ENCODE measurements at places on chromosomes 3 and 15.

- no peak for DNase-seq
Measured at GRCh38 chr15:89072277-89072869, 15.9 kb upstream of the ABHD2 start.

- no peak for DNase-seq
Measured at GRCh38 chr3:8581373-8581772, 63.2 kb downstream of the SSUH2 start.

- DNase-seq, result no peak
Measured at GRCh38 chr3:8455526-8456411, 45.9 kb upstream of the LMCD1 start.

DNA sequence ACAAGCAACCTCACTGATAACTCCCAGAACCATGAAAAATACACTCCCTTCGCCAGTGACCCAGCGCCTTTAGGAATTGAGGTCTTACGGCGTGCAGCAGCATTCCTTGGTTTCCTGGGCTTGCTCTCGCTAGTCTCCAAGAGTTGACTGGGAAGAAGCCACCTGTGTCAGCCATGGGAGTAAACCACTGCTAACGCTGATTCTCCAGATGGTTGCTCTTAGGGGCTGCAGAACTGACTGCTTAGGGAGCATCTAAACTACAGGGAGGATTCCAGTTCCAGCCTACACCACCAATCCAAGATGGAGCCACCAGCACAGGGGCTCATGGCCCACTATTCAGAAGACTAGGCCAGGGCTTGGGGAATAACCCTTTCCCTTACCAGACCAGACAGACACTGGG lies 2.4 kb downstream of the RBPMS2 start:
- no peak for DNase-seq

- DNase-seq, result no peak
Measured at GRCh38 chr3:89139870-89140269, 32.4 kb downstream of the EPHA3 start.

GRCh38 chr3:190709351-190709773 lies 153.1 kb downstream of the GMNC start:
- DNase-seq, result no peak

- DNase-seq, result no peak
Measured at GRCh38 chr3:155281912-155282311, 11.6 kb downstream of the STRIT1 start.

DNA sequence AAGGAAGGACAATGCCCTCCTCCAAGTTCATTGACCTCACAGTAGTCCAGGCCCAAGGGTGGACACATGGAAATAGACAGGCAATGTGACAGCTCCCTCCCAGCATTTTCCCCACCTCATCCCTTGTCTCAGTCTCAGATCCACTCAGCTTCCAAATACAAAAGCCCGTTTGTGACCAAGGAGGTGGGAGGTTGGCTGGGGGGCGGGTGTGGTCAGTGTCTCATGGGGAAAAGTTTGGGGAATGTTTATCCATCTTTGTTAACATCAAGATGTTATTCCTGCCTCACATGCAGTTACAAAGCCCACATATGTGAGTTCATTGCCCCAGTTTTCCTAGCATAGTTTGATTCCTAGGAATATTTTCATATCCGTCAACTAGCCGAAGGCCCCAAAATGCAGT lies 338.5 kb upstream of the PPP2R3A start:
- DNase-seq, result no peak

GRCh38 chr15:75551091-75551490 lies 28.0 kb downstream of the PTPN9 start:
- DNase-seq, result no peak

DNA sequence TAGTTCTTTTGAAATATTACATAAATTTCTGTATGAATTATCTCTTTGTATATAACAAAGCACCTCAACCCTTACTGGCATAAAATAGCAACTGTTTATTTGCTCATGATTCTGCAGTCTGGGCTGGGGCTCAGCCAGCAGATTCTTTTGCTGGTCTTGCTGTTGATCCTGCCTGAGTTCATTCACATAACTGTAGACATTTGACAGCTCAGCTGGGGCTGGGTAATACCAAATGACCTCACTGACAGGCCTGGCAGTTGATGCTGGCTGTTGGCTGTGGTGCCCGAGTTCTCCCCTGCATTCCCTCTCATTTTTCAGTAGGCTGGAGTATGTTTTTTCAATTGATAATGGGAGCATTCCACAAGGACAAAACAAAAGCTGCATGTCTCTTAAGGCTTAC lies 449.9 kb upstream of the GOLIM4 start:
- DNase-seq, result no peak

GRCh38 chr3:157104928-157105652 lies 54.9 kb downstream of the CCNL1 start:
- no peak for DNase-seq

GRCh38 chr3:62582495-62583172 lies 209.3 kb upstream of the FEZF2 start:
- DNase-seq, result no peak

GRCh38 chr15:88574655-88575054 lies 28.2 kb upstream of the DET1 start:
- no peak for DNase-seq

DNA sequence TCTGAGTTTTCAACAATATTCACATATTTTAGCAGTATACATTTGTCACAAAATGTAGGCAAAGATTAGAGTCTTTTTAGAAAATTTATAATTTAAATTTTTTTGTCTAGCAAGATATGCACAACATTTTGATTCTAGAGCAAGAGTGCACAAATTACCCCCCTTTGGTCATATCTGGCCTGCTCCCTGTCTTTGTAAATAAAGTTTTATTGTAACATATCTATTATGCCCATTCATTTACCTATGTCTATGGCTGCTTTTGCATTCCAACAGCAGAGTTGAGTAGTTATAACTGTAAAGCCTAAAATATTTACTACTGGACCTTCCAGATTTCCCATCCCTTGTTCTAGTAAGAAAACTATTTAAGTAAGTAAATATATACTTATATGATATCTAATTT lies 430.7 kb downstream of the EDEM1 start:
- no peak for DNase-seq

DNA sequence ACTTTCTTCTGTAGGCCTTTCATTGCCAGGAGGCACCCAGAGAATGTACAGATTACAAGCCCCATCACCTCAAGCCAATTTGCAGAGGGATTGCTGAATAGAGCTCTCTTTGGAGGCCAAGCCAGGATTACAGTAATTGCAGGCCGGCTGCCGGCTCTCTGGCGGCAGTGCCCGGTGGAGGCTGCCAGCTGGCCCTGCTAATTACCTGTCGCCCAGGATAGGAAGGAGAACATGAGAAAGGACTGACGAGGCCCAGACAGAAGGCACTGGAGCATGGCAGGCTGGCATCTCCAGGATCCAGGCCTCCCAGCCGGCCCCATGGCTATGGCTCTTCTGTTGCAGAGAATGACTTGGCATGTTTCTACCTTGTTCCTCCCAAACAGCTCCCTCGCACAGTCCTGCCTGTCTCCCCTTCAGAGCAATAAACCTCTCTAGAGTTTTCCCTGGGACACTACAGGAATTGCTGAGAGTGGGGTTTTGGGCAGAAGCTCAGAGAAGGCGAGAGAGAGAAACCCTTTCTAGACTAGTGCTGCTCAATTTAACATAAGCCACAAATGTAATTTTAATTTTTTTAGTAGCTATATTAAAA lies 273.6 kb upstream of the PROK2 start:
- DNase-seq, result no peak

GRCh38 chr3:159924411-159924810 lies 64.2 kb upstream of the IL12A start:
- no peak for DNase-seq

DNA sequence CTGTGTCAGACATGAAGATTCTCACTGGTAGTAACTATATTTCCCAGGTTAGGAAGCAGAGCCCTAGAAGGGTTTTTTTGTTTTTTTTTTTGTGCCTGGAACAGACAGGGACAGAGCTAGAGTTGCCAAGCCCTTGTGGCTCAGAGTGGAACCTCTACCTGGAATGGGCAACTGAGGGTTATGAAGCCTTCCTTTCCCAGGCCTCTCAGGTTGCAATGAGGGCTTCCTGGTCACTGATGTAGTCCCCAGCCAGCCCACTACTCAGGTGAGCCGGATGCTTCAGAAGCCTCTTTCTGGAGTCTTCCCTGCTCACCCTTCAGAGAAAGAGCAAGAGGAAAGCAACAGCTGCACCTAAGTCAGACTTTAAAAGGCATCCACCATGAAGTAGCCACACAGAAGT lies 48.8 kb upstream of the MANF start:
- DNase-seq, result no peak

DNA sequence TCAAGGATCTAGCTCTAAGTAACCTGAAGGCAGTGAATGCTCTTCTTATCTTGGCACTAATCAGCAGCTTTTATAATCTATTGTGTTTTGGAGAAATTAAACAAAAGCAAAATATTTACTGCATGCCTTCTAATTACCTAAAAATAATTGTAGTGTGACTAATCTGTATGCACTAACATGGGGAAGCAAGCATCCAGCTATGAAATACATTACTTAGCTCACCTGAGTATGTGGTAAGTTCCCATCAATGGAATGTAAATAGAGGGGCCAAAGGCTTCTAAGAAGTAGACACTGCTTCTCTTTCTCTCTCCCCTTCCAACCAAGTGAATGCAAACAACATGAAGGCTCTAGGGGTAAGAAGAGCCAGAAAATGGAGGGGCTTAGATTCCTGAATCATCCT lies 165.6 kb downstream of the STAG1 start:
- no peak for DNase-seq

DNA sequence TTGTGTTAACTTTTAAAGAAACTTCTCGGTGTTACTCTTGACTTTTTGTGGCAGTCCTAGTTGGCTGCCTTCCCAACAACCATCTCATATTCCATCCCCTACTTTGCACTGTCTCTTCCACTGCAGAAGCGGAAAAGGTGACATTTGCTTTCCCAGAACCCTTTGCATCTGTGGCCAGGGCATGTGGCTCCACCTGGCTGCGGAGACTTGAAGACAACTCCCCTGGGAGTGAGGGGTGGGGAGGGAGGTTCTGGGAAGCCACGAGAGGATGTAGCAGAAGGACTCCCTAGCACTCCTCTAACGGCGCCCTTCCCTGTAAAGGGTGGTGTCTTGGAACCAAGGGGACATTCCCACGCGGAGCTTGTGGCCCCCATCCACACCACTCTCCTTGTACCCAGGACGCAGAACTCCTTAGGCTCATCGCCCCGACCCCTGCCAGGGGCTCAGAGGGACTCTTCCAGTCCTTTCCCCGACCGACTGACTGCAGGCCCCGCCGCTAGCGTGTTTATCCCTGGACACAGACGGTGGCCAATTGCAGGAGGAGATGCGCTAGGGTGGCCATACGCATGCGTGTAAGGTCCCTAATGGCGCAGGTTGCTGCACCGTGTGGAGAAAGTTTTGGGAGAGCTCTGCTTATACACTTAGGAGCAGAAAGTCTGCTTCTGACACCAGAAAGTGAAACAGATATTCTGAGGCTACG lies 33.2 kb upstream of the SECISBP2L start:
- DNase-seq, result no peak

GRCh38 chr15:48265135-48265534 lies 59.0 kb downstream of the SLC12A1 start:
- no peak for DNase-seq

DNA sequence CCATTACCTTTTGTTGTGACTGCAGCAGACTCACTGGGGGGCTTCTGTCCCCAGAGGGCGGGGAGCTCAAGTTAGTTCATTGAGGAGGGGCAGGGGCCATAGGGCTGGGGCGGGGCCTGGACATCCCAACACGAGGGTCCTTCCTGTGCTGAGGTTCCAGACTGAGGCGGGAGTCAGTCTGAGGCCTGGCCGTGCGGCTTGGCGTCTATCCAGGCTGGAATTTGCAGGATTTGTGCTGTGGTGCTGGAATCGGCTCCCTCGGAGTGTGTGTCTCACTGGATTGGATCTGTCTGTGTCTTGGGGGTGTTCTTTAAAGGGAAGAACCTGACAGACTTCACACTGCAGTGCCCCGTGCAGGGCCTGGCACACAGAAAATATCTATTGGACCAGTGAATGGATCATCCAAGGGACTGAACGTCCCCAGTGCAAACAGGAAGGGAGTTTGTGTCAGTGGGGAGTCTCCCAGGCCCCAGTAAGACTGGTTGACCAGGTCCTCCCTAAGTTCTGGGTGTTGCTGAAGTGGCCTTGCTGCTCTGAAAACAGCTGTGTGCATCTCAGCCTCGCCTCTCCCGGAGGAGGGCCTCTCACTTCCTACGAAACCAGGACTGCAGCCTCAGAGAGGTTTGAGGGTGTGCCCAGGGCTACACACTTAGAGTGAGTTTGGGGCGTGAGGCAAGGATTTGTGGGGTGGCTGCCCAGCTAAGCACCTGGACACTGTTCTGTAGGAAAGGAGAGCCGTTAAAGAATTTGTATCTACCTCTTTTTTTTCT lies 26.1 kb downstream of the GOLGA6L2 start:
- DNase-seq, result no peak

DNA sequence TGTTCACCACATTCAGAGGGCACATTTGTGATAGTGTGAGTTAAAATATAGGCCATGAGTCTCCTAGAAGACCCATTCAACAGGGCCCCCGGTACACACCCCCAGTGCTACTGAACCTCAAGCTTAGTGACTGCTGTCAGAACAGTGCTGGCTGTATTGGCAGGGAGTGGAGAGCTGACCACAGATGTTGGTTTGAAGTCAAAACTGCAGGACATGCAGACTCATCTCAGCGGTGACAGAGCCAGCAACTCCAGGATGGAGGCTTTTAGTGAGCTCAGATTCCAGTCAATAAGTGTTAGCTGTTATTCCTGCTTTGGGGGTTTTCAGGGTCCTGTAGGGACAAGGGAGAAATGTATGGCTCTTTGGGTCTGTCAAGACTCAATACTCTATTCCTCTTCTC lies 29.1 kb downstream of the PRR20G start:
- no peak for DNase-seq

GRCh38 chr3:124586126-124587052 lies 143.9 kb upstream of the UMPS start:
- no peak for DNase-seq

GRCh38 chr3:4294616-4295327 lies 8.4 kb upstream of the SETMAR start:
- no peak for DNase-seq

- DNase-seq, result no peak
Measured at GRCh38 chr3:88101142-88101541, 42.1 kb downstream of the ZNF654 start.

- no peak for DNase-seq
Measured at GRCh38 chr3:95319921-95320494, 1257.1 kb downstream of the NSUN3 start.

DNA sequence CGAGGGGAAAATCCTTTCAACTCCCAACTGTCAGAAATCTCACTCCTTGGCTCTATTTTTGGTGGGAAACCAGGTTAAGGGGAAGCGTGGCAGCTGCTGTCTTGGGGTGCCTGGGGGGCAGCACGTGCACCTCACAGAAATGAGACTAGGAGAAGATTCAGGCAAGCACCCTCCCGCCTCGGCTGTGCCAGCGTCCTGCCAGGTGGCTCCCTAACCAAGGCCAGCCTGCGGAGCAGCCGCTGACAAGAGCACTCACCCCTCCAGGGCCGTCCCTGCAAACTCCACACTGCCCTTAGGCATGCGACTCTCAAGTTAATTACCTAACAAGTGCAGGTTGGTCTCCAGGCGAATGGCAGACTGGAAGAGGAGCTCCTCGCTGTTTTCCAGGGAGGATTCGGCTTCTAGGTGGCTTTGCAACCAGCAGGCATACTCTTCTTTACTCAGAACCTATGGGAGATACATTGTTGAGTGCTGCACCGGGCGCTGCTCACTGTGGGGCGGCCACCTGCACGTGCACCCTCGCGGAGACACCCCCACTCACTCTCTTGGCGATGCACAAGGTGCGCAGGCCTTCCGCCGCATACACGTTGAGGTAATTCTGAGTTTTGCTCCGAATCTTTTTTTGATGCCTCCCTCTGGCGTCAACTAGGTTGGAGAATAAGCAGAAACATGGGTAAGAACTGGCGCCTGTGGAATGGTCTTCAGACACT lies 155.3 kb downstream of the ATP10A start:
- DNase-seq, result no peak

GRCh38 chr15:37372064-37372463 lies 271.7 kb upstream of the MEIS2 start:
- no peak for DNase-seq

Measured in stimulated activated CD8-positive, alpha-beta memory T cell treated with anti-CD3 and anti-CD28 coated beads, Interleukin-4, amount 100 ng/mL, for 1 hour (primary cell).